ENCODE measurements at places on chromosomes 3 and 15.

DNA sequence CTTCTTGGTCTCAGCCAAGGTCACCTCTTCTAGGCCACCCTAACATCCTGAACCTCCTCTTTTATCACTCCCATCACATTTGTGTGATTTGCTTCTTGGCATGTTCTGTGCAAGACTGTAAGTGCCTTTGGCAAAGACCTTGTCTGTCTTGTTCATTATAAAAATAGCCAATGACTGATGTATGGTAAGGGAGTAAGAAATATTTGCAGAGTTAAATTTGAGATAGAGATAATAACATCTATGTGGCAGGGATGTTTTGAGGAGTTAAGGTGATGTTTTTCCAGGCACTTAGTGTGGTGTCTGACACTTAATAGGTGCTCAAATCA, 202.3 kb downstream of the CADPS start:
- no peak for DNase-seq

DNA sequence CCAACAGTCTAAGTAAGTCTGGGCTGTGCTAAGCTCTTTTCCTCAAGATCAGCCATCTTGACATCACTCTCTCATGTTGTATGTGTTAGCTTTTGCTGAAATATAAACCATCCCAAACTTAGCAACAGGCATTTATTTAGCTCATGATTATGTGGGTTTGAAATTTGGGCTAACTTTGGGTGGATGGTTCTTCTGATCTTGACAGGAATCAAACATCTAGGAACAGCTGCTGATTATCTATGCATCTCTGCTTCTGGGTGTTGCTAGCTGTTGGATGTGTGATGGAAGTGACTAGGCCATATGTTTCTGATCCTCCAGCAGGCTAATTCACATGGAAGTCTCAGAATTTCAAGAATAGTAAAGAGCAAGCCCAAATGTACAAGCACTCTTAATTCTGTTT, 615.2 kb upstream of the TGFBR2 start:
- no peak for DNase-seq

DNA sequence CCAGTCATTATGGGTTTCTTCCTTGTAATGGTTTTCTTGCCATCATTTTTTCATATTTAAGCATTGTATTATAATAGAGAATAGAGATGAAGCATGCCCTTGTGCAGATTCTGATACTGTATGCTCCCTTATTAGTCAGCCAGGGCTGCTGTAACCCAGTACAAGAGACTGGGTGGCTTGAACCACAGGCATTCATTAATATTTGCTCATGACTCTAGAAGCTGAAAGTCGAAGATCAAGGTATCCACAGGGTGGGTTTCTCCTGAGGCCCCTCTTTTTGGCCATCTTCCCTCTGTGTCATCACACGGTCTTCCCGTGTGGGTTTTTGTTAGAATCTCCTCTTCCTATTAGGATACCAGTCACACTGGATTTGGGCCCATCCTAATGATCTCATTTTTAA, 74.5 kb downstream of the FOXP1 start:
- peak; percentile 20 for DNase-seq

GRCh38 chr15:69719527-69720240, 267.1 kb downstream of the RPLP1 start:
- DNase-seq: no peak

DNA sequence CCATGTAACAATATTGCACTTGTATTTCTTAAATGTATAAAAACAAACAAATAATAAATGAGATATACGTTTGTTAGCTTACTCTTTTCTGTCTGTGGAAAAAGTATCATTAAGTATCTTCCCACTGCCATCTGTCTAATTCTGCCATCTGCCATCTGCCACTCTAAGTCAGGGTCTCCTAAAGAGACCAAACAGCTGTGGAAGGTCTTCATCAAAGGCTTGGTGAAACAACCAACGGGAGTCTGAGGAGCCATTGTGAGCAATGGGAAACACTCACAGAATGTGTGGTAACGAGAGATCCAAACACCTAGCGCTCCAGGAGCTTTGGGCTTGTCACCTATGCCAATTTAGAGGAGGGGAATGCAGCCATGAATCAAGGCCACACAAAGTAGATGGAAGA, 28.7 kb upstream of the PFN2 start:
- DNase-seq: no peak

GRCh38 chr15:37372064-37372463, 271.7 kb upstream of the MEIS2 start:
- DNase-seq: peak; percentile 13

GRCh38 chr3:165796701-165797100, 40.5 kb downstream of the BCHE start:
- no peak for DNase-seq

- DNase-seq: peak; percentile 16
These were observed 94.2 kb downstream of the ZBTB20 start for GRCh38 chr3:115052906-115053305.

- peak; percentile 47 for DNase-seq
These were observed 17.3 kb downstream of the IGSF10 start for GRCh38 chr3:151443583-151443982.

GRCh38 chr3:195212749-195213375, 58.1 kb downstream of the XXYLT1 start:
- no peak for DNase-seq

DNA sequence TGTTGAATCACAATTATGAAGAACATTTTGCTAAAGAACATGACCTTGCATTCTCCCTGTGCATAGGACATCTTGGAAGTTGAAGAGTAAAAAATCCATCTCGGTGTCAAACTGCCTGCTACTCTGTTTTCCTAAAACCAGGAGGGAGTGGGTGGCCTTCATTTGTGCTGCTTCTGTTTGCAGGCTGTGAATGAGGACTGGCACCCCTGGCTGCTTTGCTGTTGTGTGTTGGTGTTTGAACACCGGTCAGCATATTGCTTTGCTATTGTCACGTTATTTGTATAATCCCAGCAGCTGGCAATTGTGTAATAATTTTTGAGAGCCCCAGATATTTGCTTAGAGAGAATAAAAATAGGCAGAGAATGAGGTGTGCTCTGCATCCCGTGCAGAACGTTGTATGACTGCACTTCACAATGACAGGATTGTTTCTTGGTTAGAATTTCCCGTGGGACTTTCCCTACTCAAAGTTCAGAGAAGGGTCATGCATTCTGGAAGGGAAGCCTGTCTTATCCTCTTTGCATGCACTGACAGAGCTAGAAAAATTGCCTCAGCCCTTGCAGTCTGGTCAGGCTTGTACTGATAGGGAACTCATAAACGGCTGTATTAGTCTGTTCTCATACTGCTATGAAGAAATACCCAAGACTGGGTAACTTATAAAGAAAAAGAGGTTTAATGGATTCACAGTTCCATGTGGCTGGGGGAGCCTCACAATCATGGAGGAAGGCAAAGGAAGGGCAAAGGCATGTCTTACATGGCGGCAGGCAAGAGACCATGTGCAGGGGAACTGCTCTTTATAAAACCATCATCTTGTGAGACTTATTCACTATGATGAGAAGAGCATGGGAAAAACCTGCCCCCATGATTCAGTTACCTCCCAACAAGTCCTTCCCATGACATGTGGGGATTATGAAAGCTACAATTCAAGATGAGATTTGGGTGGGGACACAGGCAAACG, 16.3 kb downstream of the SV2B start:
- no peak for DNase-seq

DNA sequence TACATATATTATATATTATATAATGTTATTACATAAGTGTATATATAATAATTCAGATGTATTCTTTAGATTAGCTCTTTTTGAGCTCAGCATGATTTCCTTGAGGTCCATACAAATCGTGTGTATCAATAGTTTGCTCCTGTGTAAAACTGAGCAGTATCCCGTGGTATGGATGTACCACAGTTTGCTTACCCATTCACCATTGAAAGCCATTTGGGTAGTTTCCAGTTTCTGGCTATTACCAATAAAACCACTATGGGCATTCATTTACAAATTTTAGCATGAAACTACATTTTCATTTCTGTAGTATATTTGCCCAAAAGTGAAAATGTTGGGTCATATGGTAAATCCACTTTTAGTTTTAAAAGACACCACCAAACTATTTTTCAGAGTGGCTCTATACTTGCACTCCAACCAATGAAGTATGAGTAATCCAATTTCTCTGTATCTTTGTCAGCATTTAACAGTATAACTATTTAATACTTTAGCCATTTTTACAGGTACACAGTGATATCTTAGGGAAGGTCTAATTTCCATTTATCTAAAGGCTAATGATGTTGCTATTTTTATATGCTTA, 1361.4 kb upstream of the GBE1 start:
- no peak for DNase-seq

DNA sequence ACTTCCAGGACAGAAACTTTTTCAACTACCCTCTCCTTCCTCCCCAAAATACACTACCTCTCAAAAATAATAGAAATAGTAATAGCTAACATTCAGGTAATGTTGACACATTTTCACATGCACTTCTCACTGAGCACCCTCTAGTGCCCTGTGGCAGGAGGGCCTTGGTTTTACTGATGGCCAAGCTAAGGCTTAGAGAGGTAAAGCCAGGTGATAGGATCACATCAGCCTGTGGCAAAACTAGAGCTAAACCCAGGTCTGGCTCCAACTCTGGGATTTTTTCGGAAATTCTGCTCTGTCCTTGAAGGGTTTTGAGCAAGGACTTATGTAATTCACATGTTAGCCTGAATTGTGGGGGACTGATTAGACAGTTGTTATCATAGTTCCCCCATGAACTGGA, 922 bp upstream of the TAMM41 start:
- peak; percentile 5 for DNase-seq

DNA sequence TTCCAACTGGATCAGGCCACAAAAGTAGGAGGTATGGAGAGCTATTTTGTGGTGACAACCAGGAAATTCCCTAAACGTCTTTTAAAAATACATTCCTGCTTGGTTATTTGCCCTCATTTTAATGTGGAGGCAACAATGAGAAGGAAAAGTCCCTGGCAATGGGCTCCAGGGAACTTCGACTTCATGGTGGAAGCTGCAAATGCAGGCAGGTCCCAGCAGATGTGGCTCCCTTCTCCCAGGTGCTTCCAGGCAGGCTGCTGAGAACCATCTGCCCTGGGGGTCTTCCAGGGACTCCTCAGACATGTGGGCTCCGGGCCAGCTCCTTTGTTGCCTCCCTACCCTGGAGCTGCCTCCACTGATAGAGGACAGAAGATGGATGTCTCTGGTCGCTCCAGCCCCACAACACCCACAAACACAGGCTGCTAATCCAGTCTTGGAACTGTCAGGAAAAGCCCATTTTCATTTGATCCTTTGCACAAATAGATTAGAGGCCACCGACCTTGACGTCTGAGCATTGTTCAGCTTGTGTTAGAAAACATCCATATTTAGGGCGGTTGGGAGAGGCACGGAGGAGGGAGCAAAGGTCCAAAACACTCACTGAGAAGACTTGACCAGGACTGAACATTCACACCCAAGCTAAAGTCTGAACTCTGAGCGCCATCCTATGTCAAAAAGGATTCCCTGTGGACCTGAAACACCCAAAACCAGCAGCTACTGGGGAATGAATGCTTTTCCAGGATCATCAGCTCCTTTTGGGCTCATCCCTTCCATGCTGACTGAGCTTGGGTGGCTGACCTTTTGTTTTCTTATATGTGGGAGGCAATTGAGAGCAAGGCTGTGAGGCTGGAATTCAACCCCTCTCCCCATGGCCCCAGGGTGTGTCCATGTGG, 30.2 kb upstream of the SLCO2A1 start:
- no peak for DNase-seq

GRCh38 chr15:68012911-68013310, 41.2 kb upstream of the PIAS1 start:
- DNase-seq: no peak

- DNase-seq: peak; percentile 9
These were observed 288.2 kb downstream of the CLSTN2 start for GRCh38 chr3:140223197-140223596.

- no peak for DNase-seq
These were observed 192.7 kb downstream of the MBNL1 start for GRCh38 chr3:152461460-152461859.

DNA sequence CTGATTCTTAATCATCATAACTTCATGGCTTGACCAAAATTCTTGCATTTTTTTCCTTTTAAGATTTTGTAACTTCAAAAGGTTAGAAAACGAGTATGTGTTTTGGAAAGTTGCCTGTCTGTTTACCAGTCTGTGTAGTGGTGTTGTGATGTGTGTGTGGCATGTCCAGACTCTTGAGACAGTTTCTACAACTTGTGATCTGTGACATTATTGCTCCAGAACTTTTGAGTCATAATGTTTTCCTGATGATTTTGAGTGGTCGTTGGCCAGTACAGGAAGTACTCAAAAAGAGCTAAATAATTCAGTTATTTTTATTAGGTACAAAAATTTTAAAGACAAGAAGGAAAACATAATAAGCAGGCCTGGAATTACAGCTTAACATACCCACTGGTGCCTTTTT, 229.0 kb upstream of the C2CD4B start:
- DNase-seq: no peak

DNA sequence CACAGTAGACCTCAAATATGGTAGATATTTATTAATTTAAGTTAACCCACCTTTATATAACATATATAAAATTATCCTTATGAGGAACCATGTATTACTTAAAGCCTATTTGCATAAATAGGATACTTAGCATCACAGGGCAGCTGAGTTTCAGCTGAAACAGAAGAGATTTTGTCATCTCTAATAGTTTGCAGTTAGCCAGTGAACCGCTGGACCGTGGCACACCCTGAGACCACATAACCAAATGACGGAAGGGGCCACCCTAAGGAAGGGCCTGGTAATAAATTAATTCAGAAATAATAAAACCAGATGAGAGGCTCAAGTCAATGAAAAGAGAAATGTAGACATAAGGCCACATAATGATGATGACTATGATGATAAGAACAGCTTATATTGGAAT, 107.7 kb downstream of the MYO5A start:
- DNase-seq: no peak

- DNase-seq: no peak
These were observed 142.3 kb upstream of the TPM1 start for GRCh38 chr15:62900071-62900802.

GRCh38 chr3:34669490-34669889, 871.1 kb downstream of the PDCD6IP start:
- DNase-seq: no peak

DNA sequence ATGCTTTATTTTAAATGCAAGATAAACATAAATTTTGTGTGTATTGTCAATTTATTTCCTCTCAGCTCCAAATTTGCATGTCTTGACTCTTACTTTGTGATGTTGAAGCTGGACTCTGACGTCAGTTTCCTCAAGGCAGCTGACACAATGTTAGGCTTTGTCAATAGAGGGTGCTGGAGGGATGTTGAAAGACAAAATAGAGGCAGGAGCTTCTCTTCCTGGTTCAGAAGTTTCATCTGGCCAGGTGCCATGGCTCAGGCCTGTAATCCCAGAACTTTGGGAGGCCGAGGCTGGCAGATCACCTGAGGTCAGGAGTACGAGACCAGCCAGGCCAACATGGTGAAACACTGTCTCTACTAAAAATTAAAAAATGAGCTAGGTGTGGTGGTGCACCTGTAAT, 408.6 kb downstream of the GBE1 start:
- peak; percentile 54 for DNase-seq

GRCh38 chr3:142863930-142864920, 24.7 kb downstream of the PCOLCE2 start:
- peak; percentile 29 for DNase-seq

DNA sequence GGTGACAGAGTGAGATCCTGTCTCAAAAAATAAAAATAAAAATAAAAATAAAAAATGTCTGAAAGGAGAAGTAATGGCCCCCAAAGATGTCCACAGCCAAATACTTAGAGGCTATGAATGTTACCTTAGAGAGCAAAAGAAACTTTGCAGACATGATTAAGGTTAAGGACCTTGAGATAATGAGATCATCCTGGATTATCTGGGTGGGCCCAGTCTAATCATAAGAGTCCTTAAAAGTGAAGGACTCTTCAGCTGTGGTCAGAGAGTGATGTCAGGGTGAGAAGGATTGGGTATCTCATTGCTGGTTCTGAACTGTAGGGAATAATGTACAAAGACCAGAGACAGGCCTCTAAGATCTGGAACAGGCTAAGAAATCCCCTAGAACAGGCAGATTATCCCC, 84.9 kb upstream of the POU1F1 start:
- DNase-seq: no peak
